ENCODE measurements at places on chromosomes 6 and 20. TPM values are rescaled to one million over a fixed set of nuclear protein-coding genes. Genes with fewer than 3 reads are reported as not detected.

Gene TNXB
- 207 TPM for total RNA-seq

Gene VWA7
- total RNA-seq, result 0.74 TPM

Gene CFB
- total RNA-seq, result 9.6 TPM

Gene SALL4
- total RNA-seq, result not detected

Gene NKAIN2
- not detected for total RNA-seq

Gene RAB44
- total RNA-seq, result 0.49 TPM

Gene SLC12A5
- not detected for total RNA-seq

Gene HEY2
- 0.98 TPM for total RNA-seq

Gene ABHD16B
- not detected for total RNA-seq

Gene PLA2G7
- total RNA-seq, result not detected
